ENCODE measurements at places on chromosomes 6 and 20.

DNA sequence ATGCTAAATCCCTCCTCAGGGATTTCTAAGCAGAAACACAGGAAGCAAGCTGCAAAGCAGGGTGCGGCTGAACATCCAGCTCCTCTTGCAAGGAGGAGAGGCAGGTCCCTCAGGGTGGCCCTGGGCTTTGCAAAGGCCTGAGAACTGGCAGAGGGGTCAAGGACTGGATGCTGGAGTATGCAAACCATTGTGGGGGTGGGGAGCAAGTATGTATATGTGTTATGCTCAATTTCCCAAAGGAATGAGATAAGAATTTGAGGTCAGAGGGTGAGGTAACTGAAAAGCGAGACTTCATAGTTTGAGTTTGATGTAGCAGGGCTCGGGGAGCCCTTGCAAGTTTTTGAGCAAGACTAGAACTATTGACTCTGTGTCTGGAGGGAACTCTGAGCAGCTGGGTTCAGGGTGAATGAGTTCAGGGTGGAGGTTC lies 11.2 kb downstream of the SLC22A2 start:
- DNase-seq = no peak

GRCh38 chr20:9052136-9052535 lies 16.8 kb upstream of the PLCB4 start:
- DNase-seq = no peak

DNA sequence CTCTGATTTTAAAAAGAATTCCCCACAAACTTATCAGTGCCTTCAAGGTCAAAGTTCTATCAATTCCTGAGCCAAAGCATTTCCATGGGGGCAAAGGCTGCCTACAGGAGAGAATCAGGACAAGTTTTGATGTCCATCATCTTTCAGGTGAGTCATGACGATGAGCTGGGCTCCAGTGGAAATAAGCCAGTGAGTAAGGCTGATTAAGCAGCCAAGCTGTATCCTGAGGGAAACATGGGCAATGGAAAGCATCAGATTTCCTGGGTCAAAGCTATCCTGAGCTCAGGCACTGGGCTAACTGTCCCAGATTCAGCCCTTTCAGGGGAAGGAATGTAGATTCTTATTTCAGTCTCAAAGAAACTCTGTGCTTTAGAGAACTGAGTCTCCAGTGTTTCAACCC lies 377.4 kb downstream of the CD109 start:
- no peak for DNase-seq

DNA sequence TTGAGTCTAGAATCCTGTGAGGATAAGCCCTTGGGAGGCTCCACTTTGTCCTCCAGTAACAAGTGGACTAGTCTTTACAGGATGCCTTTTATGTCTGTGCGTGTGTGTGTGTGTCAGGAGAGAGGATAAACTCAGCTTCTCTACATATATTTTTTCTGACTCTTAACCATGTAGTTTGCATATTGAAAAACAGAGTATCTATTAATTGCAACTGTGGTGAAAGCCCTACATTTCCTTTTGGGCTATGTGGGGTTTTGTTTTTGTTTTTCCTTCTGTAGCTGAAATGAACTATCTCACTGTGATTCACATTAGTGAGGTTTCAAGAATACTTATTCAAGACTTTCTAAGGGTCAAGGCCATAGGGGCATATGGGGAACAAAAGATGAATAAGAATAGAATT lies 17.7 kb downstream of the TPBG start:
- DNase-seq = no peak

- DNase-seq = no peak
These were observed 273.9 kb downstream of the RFPL4B start for GRCh38 chr6:112620812-112621569.

- no peak for DNase-seq
These were observed 20.0 kb downstream of the GABRR1 start for GRCh38 chr6:89197141-89197540.

- DNase-seq = no peak
These were observed 223.9 kb downstream of the PRL start for GRCh38 chr6:22072949-22073348.

- no peak for DNase-seq
These were observed 257.1 kb downstream of the BCKDHB start for GRCh38 chr6:80363501-80364122.

GRCh38 chr20:44745598-44746366 lies at the start of gene KCNK15:
Gene KCNK15 (plus strand): TSS chr20:44745865. CDS start chr20:44745911, 46 bp downstream.
- no peak for DNase-seq

DNA sequence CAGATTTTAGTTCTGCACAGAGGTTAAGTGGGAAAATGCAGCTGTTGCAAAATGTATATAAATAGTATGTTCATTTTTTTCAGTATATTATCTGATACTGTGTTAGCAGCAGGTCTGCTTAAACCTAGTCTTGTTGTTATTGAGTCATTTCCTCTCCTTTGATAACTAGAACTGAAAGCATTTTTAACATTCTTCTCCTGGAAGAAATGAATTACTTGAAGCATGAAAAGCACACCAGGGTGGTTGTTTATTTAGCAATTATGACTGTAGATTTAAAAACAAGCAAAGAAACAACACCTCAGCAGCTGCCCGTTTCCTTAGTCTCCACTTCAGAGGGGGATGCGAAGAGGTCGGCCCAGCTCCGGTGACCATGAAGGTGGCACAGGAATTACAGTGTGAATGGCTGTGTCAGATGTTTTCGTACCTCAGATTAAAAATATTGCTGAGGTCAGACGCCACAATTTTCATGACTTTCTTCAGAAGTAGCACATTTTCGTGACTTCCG lies 53.5 kb downstream of the GOPC start:
- DNase-seq = no peak

DNA sequence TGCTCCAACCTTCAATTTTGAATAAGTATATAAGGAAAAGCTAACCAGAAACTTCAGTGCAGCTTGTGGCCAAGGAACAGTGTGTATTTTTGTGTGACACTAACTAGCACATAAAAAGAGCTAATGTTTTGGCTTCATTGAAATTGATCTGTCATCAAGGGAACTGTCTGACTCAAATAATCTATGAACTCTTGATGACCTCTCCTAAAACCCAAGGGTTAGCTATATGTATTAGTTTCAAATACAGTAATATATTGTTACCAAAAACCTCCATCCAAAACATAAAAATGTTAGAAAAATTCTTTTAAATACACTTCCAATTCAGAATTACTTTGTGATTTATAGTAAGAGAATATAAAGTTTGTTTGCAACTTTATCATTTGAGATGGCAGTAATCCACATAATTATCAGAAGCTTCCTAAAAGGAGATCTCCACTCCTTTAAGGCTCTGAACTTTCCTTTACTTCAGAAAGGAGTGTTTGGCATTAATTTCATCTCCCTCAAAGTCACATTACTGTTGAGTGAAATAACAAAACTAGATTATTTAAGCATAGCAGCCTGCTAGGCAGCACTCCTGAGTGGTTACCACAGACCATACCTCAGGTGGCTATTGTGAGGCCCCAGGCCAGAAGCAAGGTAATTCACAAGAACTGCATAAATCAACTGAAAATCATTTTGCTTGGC lies 46.3 kb upstream of the HSF2 start:
- DNase-seq = no peak

DNA sequence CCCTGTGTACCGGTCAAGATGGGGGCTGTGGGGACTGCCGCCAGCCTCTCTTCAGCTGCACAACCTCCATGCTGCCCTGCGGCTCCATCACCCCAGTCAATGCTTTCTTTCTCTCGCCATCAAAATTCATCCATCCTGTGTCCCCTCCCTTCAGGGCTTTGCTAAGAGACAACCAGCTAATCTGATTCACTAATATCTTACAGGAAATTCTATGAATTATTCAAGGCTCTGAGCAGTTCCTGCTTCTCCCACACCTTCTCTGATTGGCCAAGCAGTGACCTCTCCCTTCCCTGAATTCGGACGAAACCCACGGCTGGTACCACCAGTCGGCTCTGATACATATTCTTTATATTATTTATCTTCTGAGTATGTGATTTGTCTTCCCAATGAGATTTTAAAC lies 13.8 kb downstream of the ITPR3 start:
- DNase-seq = no peak

Measured in Panc1 (cell line).